ENCODE measurements at places on chromosomes 12 and 14. TPM values are rescaled to one million over a fixed set of nuclear protein-coding genes. Genes with fewer than 3 reads are reported as not detected.

PTPN6 gene
- 177 TPM for total RNA-seq

RBM19 gene
- 52.9 TPM for total RNA-seq

PZP gene
- total RNA-seq: not detected

KRT78 gene
- not detected for total RNA-seq

CD4 gene
- 187 TPM for total RNA-seq

KRT6C gene
- total RNA-seq: not detected

RNASE3 gene
- not detected for total RNA-seq

SLC5A8 gene
- not detected for total RNA-seq

LRRC10 gene
- not detected for total RNA-seq

ATL1 gene
- 5.2 TPM for total RNA-seq

GRCh38 chr12:70719672-70720420 is 82.6 kb upstream of the PTPRB start:
- H3K27me3 ChIP-seq: peaks cover 15% of the 10 kb centered on the region
- peaks cover 10% of the 10 kb centered on the region for H3K4me1 ChIP-seq
- H3K36me3 ChIP-seq: no peaks in the 10 kb centered on the region

- no peaks in the 10 kb centered on the region for H3K36me3 ChIP-seq
- H3K4me1 ChIP-seq: no peaks in the 10 kb centered on the region
- DNase-seq: no peak
- H3K4me3 ChIP-seq: no peak overlapping the region
- H3K27me3 ChIP-seq: no peaks in the 10 kb centered on the region
Observed at GRCh38 chr12:130456375-130457199, 118.9 kb downstream of the PIWIL1 start.

- peak overlapping the region; percentile 94 for H3K4me3 ChIP-seq
- H3K36me3 ChIP-seq: peaks cover 5% of the 10 kb centered on the region
- H3K27ac ChIP-seq: peak overlapping the region; percentile 45
- peaks cover 8% of the 10 kb centered on the region for H3K27me3 ChIP-seq
Observed at GRCh38 chr12:104064842-104065427, 604 bp downstream of the HCFC2 start.

- H3K4me1 ChIP-seq: peaks cover 2% of the 10 kb centered on the region
- DNase-seq: no peak
- no peak overlapping the region for H3K4me3 ChIP-seq
- H3K36me3 ChIP-seq: no peaks in the 10 kb centered on the region
- peaks cover 7% of the 10 kb centered on the region for H3K27me3 ChIP-seq
- H3K27ac ChIP-seq: no peak overlapping the region
Observed at GRCh38 chr14:33017016-33017415, 78.3 kb downstream of the NPAS3 start.

- no peak for DNase-seq
- H3K27me3 ChIP-seq: no peaks in the 10 kb centered on the region
- H3K27ac ChIP-seq: peak within 1 kb of the TSS; percentile 39
- H3K36me3 ChIP-seq: no peaks in the 10 kb centered on the region
Observed at GRCh38 chr12:6635856-6636531, at the start of gene LPAR5. TSS of gene LPAR5 (minus strand) at chr12:6635959. CDS start at chr12:6621248, 14,711 bp downstream.

DNA sequence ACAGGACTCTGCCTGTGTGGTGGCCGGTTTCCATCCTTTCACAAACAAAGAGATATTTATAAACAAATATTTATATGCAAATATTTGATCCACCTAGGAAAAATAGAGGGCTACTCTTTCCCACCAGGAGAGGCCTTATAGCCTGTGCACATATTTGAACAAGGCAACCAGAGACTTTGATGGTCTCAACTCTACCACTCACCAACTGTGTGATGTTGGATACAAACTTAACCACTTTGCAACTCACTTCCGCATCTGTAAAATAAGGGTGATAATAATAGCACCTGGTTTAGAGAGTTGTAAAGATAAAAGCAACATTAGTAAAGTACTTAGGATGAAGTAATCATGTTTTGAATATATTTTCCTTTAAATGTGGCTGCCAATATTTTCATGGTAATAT is 1.5 kb upstream of the CLEC12A start:
- H3K27ac ChIP-seq: no peak overlapping the region
- H3K27me3 ChIP-seq: no peaks in the 10 kb centered on the region
- no peaks in the 10 kb centered on the region for H3K4me1 ChIP-seq
- H3K36me3 ChIP-seq: peaks cover 11% of the 10 kb centered on the region
- DNase-seq: no peak

- peaks cover 38% of the 10 kb centered on the region for H3K27me3 ChIP-seq
- peaks cover 2% of the 10 kb centered on the region for H3K4me1 ChIP-seq
- H3K27ac ChIP-seq: no peak overlapping the region
- H3K36me3 ChIP-seq: peaks cover 5% of the 10 kb centered on the region
- H3K4me3 ChIP-seq: no peak overlapping the region
Observed at GRCh38 chr14:23145794-23146350, 26.8 kb upstream of the CEBPE start.

GRCh38 chr12:57130941-57131340 is 2.7 kb downstream of the LRP1 start:
- H3K4me3 ChIP-seq: peak overlapping the region; percentile 50
- DNase-seq: no peak
- peak overlapping the region; percentile 32 for H3K27ac ChIP-seq
- no peaks in the 10 kb centered on the region for H3K27me3 ChIP-seq
- peaks cover 7% of the 10 kb centered on the region for H3K4me1 ChIP-seq

GRCh38 chr12:42129595-42130204 is 15.0 kb downstream of the GXYLT1 start:
- H3K27ac ChIP-seq: peak overlapping the region; percentile 21
- H3K4me1 ChIP-seq: peaks cover 51% of the 10 kb centered on the region
- no peak overlapping the region for H3K4me3 ChIP-seq
- peaks cover 2% of the 10 kb centered on the region for H3K36me3 ChIP-seq
- H3K27me3 ChIP-seq: no peaks in the 10 kb centered on the region
- no peak for DNase-seq

DNA sequence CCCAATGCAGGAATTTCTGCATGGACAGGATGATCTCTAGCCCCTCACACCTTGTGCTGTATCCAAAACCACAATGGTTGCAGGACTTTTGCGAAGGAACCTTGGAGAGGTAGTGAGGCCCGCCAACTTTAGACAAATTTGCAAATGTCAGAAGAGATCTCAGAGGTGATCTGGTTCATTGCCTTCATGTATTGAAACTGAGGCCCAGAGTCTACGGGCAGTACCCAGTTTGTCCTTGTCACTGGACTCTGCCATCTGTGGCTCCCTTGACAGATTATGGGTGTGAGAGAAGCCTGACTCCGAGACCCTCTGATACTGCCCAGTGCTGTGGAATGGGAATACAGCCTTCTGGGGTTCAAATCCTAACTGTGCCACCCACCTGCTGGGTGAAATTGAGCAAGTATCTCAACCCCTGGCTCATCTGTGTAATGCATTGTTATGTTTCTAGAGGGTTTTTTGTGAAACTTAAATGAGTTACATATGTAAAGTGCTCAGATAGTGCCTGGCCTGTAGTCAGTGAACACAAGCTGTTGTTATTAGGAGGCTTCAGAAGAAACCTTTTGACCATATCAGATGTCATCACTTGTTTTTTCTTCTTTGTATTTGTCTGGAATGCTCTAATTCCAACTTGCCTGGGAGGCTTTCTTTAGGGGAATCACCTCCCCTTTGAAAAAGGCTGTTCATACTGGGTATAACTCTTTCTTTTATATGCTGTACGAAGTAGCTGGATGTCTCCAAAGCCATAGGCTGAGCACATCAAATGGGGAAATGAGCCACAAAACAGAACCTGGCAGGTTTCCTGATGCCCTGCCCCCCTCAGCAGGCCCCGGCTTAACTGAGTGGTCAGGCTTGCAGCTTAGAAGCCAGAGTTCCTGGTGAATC is 71.4 kb upstream of the SRSF5 start:
- no peaks in the 10 kb centered on the region for H3K36me3 ChIP-seq
- peak overlapping the region; percentile 41 for H3K4me3 ChIP-seq
- no peaks in the 10 kb centered on the region for H3K27me3 ChIP-seq
- no peak for DNase-seq
- peak overlapping the region; percentile 68 for H3K27ac ChIP-seq

- DNase-seq: no peak
- no peaks in the 10 kb centered on the region for H3K27me3 ChIP-seq
- no peaks in the 10 kb centered on the region for H3K36me3 ChIP-seq
- no peak overlapping the region for H3K4me3 ChIP-seq
- no peaks in the 10 kb centered on the region for H3K4me1 ChIP-seq
Observed at GRCh38 chr12:40474630-40475029, 217.6 kb upstream of the CNTN1 start.

GRCh38 chr12:13911756-13912554 is 69.4 kb downstream of the GRIN2B start:
- no peak overlapping the region for H3K27ac ChIP-seq
- DNase-seq: no peak
- H3K4me1 ChIP-seq: no peaks in the 10 kb centered on the region
- H3K4me3 ChIP-seq: no peak overlapping the region
- H3K36me3 ChIP-seq: no peaks in the 10 kb centered on the region

- H3K27me3 ChIP-seq: no peaks in the 10 kb centered on the region
- no peak for DNase-seq
- peaks cover 2% of the 10 kb centered on the region for H3K36me3 ChIP-seq
- no peak overlapping the region for H3K27ac ChIP-seq
- H3K4me3 ChIP-seq: no peak overlapping the region
Observed at GRCh38 chr14:89926694-89927093, 27.8 kb downstream of the EFCAB11 start.

- H3K4me1 ChIP-seq: no peaks in the 10 kb centered on the region
- no peak for DNase-seq
- H3K27me3 ChIP-seq: peaks cover 6% of the 10 kb centered on the region
- H3K36me3 ChIP-seq: no peaks in the 10 kb centered on the region
- H3K27ac ChIP-seq: no peak overlapping the region
- H3K4me3 ChIP-seq: no peak overlapping the region
Observed at GRCh38 chr12:83468988-83469908, 782.5 kb downstream of the TMTC2 start.

GRCh38 chr12:89238593-89238992 is 113.7 kb downstream of the DUSP6 start:
- H3K4me3 ChIP-seq: no peak overlapping the region
- no peaks in the 10 kb centered on the region for H3K27me3 ChIP-seq
- no peaks in the 10 kb centered on the region for H3K36me3 ChIP-seq
- H3K4me1 ChIP-seq: peaks cover 22% of the 10 kb centered on the region
- H3K27ac ChIP-seq: no peak overlapping the region

GRCh38 chr12:71865166-71865713 is 25.7 kb downstream of the TBC1D15 start:
- peaks cover 36% of the 10 kb centered on the region for H3K4me1 ChIP-seq
- H3K27me3 ChIP-seq: no peaks in the 10 kb centered on the region
- DNase-seq: no peak
- H3K36me3 ChIP-seq: peaks cover 5% of the 10 kb centered on the region

DNA sequence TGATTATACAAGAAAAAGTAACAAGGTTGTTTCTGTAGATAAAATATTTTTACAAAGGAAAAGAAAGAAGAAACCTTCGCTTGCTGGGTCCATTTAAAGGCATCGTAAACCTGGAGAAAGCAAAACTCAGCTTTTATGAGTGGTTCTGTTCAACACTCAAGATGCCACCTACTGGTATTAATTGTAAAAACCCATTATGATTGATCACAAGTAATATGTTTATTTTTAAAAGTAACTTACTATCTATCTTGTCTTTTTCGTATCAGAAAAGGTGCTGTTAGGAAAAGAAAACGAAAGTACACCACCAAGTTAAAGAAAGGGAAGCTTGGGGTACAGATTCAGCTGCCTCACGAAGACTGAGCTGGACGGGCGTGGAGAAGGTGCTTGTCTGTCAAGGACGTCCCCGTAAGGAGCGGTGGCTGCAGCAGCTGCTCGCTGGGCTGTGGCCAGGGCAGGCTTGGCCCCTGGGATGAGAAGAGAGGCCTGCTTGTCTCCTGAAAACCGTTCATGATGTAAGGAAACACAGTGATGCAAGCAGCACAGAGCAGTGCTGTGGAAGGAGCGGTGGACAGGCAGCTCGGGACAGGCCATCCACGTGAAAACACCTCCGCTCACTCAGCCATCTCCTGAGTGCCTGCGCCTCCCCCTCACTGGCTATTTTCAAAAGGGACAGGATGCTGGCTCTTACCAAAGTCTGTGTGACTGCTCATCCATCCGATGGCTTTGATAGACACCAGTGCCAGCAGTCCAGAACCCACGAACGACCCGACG is 25.0 kb downstream of the SLC15A4 start:
- H3K4me1 ChIP-seq: peaks cover 22% of the 10 kb centered on the region
- DNase-seq: no peak
- no peak overlapping the region for H3K4me3 ChIP-seq

- no peaks in the 10 kb centered on the region for H3K36me3 ChIP-seq
- H3K4me1 ChIP-seq: peaks cover 2% of the 10 kb centered on the region
- peaks cover 68% of the 10 kb centered on the region for H3K27me3 ChIP-seq
- DNase-seq: no peak
Observed at GRCh38 chr12:125222876-125223275, 157.6 kb downstream of the AACS start.

DNA sequence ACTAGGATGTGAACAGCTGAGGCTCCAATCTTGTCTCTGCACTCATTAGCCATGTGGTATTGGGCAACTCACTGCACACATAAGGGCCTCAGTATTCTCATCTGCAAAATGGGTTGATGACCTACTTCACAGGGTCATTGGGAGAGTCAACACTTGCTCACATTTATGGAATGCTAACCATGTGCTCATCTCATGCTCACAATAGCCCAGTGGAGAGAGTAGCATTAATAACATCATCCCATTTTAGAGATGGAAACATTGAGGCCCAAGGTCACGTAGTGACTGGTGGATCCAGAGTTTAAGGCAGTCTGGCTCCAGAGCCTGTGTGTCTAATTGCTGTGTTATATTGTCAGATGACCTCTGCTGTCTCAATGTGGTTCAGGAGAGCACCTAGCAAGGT is 270.2 kb upstream of the SRRM4 start:
- no peaks in the 10 kb centered on the region for H3K27me3 ChIP-seq
- H3K27ac ChIP-seq: no peak overlapping the region

DNA sequence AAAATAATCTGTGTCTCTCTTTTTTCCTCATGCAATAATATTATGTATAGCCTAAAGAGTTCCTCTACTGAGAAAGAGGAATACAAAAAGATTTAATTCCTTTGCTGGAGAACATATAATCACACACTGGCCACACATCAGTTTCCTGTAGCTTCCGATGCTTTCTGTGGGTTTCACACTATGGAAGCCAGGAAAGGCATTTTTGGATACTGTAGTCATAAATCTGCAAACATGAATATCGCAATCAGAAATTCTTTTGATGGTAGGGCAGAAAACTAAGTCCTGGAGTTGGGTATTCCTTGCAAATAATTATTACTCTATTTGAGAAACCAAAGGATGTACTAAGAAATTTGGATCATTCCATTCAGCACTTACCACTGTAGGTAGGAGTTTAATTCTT is 260.0 kb downstream of the ACSS3 start:
- H3K27ac ChIP-seq: no peak overlapping the region
- H3K4me1 ChIP-seq: no peaks in the 10 kb centered on the region
- no peak overlapping the region for H3K4me3 ChIP-seq
- DNase-seq: no peak
- no peaks in the 10 kb centered on the region for H3K27me3 ChIP-seq

DNA sequence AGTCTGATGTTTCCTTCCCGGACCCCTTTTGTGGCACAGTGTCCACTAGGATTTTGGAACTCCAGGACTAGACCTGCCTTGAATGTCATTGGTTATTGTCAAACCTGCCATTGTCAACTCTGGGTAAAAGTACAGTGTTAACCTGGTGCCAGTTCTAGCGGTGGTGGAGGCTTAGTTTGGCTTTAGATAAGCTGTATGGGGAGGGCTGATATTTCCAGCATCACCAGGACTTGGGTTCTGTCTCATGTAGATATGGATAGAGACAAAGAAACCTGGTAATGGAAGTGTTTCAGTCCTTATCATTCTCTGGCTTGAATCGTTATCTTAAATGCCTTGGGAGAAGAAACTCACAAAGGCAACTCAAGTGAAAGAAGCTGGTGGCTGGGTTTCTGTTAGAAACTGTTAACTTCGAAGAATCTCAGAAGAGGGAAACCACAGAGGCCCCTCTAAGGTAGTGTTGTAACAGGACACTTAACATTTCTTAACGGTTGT is 10.6 kb downstream of the CHST11 start:
- H3K4me1 ChIP-seq: peaks cover 67% of the 10 kb centered on the region
- no peaks in the 10 kb centered on the region for H3K27me3 ChIP-seq
- H3K36me3 ChIP-seq: no peaks in the 10 kb centered on the region
- no peak for DNase-seq

All from T-helper 17 cell (primary cell).